ENCODE measurements at places on chromosomes 12 and 14. TPM values are rescaled to one million over a fixed set of nuclear protein-coding genes. Genes with fewer than 3 reads are reported as not detected.

DNA sequence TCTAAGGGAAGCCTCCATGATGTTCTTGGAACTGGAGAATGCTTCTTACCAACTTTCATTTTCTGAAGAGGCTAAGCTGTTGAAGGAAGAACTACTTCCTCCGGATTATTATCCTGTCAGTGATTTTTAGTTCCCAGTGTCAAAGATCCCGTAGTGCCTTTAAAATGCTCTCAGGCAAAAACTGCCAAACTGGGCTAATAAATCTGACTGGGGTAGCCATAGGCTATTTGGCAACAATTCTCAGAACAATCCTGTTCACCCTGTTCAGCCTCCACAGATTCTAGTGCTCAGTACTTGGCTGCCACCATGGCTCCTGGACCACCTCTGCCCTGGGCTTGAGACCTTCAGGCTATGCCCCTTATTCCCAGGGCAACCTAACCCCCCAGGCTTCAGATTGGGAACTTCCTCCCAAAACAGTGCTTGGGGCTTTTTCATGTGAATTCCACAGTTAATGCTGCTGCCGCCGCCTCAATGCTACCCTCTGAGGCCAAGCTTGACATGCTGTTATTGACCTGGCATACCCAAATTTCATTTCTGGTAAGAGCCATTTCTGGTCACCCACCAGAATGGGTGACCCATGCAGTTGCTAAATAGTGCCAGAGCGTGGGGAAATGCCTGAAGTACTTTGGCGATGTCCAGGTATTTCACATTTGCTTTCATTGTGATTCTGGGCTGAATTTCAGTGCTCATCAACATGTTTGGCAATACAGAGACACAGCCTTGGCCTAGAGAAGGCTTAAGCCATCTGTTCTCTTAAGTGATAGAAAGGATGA is 110.0 kb upstream of the ARHGAP5 start:
- DNase-seq = no peak

- DNase-seq = no peak
Measured at GRCh38 chr14:64684091-64684490, 20.1 kb upstream of the PLEKHG3 start.

The KLRC1 gene
- total RNA-seq = 3.4 TPM

DNA sequence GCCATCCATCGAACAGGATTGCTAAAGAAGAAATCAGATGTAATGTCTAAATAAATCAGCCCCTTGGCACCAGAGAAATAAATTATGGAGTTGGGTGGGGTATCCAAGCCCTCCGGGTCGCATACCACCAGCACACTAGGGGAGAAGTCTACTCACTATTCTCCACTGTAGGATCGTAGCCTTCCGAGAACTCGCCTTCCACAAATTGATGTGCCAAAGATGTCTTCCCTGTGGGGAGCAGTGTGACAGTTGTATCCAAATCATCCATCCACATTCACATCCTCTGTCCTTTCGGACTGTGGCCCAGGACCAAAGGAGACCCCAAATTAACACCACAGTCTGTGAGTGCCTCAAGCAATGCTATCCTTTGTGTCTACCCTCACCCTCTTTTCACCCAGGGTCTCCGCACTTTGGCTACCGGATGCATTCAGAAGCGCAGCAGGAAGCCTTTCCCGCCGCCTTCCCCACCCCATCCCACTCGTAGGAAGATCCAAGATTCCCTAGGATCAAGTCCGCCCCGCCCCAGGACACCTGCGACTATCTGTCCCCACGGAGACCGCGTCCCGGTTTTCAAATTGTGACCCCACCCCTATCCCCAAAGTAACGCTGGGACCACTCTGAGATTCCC is 786 bp downstream of the RHEBL1 start:
- DNase-seq = no peak

DNA sequence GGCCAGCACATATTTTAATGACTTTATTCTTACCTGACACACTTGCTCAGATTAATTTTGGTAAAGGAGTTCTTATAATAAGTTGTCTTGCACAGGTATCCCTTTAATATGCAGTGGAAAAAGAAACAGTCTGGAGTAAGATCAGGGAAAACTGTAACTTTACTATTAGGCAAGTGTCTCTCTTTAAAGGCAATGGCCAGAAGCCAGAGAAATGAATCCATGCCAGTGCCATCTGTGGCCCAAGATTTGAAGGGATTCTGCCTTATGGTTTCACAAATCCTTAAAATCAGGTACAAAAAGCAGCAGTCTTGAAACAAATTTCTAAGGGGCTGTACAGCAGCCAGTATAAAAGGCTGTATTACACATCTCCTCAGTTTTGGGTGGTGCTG is 22.4 kb downstream of the NFYB start:
- no peak for DNase-seq

The SLC16A7 gene
- 14.2 TPM for total RNA-seq

DNA sequence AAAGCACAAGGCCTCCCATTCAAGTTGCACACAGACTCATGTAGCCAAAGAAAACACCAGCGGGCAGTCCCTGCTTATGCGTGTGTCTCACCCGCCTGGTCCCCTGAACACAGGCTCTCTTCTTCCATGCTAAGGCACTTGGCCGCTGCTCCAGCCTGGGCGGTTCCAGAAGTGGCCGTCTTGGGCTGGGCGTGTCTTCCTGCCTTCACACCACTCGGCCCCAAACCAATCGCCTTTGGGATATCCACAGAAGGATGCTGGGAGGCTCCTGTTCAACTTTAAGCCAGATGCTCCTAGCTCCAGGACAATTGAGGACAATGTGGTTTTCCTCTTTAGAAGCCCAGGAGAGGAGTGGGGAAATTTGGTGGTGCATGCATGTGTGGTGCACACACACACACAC is 2.2 kb downstream of the SCARB1 start:
- DNase-seq = no peak

The NID2 gene
- not detected for total RNA-seq

- DNase-seq = no peak
Measured at GRCh38 chr14:23243066-23243465, 5.3 kb downstream of the RNF212B start.

DNA sequence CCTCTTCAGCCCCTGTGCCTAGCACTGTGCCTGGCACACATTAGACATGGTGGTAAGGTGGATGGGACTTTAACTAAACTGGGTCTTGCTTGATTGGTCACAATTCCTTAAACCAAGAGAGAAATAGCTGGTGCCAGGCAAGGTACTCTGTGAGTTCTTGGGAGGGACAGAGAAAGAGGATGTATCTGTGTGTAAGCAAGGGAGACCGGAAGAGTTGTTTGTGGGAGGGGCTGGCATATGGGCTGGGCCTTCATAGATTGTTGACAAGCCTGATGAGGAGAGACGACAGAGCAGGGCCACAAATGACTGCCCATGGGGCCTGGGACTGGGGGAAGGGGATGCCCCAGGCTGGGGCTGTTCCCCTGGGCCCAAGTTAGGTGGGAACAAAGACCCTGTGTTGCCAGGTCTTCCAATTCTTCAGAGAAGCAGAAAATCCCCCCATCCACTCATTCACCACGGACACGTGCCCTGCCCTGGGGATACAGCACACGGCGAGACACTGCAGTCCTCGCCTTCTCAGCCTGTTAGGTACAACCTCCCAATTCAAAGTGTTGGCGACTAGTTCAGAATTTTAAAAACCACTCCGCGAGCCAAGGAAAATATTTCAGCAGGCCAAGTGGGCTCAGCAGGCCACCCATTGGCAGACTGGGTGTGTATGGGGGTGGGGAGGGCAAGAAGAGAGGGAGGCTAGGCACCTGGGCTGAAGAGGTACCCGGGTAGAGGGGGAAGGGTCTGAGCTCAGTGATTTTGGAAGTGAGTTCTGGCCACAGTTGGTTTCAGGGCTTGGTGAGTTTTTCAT is 11.4 kb upstream of the CYP46A1 start:
- DNase-seq = no peak

The LPAR5 gene
- total RNA-seq = 6.8 TPM

The BTBD7 gene
- total RNA-seq = 23.5 TPM

Measured in CD8-positive, alpha-beta T cell (primary cell).